ENCODE measurements at places on chromosomes 2 and 18. TPM values are rescaled to one million over a fixed set of nuclear protein-coding genes. Genes with fewer than 3 reads are reported as not detected.

DNA sequence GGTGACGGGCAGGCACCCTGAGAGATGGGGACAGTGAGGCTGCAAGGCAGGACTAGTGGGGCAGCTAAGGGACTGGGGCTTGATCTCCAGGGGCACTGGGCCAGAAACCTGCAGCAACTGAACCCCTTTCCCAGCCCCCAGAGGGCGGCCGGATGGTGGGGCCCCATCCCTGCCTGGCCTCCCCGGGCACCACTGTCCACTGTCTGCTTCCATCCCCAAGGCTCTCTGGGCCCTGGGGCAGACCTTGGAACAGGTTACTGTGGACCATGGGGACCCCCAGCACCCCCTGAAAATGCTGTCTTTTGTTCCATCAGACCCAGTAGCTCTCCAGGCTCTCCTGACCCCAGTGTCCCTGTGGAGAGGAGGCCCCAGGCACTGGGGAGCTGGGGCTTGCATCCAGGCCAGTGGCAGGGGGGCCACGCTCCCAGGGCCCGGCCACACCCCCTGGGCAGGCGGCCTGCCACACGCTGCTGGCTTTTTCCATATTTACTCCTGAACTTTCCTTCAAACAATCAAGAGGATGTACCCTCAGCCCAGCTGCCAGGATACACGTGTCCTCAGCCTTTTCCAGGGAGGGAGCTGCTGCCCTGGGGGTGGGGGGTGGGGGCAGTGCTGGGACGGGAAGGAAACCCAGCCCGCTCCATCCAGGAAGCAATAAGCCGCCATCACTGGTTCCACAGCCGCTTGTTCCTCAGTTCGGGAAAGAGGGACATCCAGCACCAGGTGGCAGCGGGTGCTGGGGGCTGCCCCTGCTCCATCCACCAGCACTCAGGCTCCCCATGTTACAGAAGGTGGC lies 102.3 kb upstream of the ODC1 start:
- DNase-seq: no peak

The DUSP2 gene
- 2.4 TPM for polyA plus RNA-seq

- no peak for DNase-seq
Measured at GRCh38 chr18:72768681-72769229, 99.0 kb downstream of the NETO1 start.

The HTR2B gene
- 16.3 TPM for polyA plus RNA-seq

DNA sequence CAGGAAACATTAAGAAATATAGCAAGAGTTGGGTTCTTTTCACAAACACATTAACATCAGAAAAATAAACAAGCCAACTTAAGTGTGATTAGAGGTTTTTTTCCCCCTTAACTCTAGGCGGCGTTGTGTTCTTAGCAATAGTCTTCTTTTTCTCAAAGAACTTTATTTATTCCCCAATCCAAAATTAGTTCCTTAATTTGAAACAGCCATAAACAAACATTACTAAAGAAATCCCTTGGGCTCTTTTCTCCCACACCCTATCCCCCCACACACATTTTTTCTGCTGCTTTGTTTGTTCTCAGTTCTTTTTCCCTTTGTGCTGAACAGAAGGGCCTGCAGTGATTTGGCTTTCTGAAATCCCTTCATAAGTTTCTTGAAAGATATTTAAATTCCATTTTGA lies 13.2 kb upstream of the MYO1B start:
- DNase-seq: no peak

DNA sequence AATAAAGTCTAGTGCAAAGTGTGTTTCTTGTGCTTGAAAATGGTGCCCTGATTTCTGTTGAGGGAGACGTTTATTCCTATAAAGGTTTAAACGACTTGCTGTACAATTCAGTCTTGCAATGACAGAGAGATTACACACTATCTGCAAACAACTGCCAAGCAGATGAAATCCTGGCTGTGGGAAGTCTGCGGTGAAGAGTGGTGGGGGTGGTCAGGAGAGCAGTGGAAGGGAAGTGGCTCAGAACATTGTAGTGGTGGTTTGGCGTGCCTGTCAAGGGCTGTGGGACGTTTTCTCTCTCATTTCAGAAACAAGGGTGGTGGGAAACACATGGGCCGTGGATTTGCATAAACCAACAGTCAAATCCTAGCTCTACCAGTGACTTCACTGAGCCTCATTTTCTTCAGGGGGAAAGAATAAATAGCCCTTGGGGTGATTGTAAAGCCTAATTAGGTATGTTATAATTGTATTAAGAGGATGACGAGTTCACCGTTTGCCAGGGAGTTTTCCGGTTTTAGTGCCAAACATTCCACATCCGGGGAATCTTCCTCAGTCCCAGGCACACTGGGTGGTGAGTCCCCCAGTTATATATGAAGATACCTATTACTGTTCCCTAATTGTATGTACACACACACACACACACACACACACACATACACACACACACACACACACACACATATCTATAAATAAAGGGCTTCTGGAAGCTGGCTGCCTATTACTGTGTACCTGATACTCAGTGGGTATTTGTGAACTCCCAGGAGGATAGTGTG lies 115.0 kb downstream of the SPTBN1 start:
- DNase-seq: no peak

GRCh38 chr2:28413899-28414295 lies 21.2 kb downstream of the FOSL2 start:
- no peak for DNase-seq

- no peak for DNase-seq
Measured at GRCh38 chr2:240466579-240467148, 31.2 kb downstream of the GPC1 start.

DNA sequence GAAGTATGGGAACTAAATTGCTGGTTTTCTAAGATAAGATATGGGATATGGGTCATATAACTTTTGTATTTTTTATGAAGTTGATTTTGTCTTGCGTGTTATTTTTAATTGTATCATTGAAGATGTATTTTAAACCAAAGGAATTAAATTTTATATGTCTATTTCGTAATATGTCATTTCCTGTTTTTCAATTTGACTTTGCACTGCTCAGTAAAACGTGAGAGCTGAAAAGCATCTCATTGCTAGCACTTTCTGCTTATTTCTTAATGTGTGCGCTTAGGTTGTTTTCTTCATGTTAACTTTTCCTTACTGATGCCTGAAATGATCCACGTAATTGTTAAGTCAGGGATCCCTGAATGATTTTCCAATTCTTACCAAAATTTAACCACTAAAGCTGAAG lies 41.2 kb upstream of the KLF11 start:
- DNase-seq: no peak

- no peak for DNase-seq
Measured at GRCh38 chr18:9637036-9637767, 22.8 kb upstream of the PPP4R1 start.

The C2orf78 gene
- not detected for polyA plus RNA-seq

The RBKS gene
- 6.7 TPM for polyA plus RNA-seq

- DNase-seq: no peak
Measured at GRCh38 chr18:24189007-24189528, 50.2 kb downstream of the CABYR start.

All from left kidney (tissue), 8 donors.